ENCODE measurements at places on chromosomes 2 and 18.

- no peak for DNase-seq
Measured at GRCh38 chr2:179275253-179276012, 10.8 kb upstream of the SESTD1 start.

- peak; percentile 40 for DNase-seq
Measured at GRCh38 chr2:41791523-41791922, 256.3 kb upstream of the PKDCC start.

DNA sequence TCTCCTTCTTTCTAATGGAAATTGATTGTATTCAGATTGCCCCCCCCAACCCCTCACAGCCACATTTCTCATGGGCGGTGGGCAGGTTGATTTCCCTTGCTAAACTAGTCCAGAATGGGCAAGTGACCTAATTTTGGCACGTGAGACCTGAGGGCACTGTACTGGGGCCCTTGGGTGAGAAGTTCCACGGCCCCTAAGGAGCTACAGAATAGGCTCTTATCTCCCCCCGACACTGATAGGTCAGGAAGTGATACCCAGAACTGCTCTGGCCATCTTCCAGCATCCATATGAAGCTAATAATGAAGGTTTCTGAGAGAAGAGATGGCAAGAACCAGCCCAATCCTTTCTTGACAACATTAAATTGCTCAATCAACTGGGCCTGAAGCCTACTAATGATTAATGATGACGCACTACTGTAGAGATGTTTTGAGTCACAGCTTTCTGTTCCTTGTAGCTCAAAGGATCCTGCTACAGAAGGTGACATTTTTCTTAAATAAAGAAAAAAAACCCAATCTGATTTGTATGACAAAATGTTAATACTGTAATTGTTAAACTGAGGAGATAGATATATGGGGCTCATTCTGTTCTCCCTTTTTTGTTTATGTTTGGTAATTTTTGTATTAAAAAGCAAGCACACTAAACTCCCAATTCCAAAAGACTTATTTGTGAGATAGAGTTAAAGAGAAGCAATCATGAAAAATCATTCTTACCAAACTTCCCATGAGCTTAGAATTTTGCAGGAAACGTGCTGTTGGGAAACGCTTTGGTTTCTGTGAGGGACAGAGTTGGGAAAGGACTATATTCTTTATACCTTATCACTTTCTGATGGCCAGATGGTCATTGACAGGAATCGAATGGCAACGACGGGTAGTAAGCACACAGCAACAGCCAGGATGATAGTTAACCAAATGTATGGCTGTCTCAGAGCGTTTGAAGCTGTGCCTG is 28.2 kb upstream of the NARS1 start:
- no peak for DNase-seq

DNA sequence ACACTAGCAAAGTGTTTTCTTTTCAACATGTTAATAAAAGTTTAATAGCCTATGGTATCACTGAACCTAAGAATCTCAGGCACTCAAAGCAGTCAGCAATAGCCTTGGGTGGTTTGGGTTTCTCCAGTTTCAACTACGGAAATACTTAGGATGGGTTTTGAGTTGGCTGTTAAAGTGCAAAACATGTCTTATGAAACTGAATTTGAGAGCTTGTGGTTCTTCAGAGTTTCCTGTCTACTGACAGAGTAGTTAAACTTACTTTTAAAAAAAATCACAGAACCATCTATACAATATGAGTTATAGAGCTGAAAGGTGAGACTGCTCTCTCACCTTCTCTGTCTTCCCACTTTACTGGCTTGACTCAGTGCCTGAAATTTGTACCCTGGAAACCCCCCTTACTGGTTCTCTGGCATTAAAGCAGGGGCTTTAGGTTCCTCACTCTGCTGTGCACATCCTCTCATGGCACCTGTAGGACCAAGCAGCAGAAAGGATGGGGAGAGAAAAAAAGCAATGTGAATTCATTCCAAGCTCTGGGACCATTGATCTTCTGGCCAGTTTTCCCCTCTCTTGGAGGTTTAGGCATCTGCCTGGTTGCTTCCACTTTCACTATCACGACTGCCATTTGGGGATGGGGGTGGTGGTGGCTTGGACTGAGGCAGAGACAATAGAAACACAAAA is 18.1 kb downstream of the CCDC141 start:
- DNase-seq: peak; percentile 43

DNA sequence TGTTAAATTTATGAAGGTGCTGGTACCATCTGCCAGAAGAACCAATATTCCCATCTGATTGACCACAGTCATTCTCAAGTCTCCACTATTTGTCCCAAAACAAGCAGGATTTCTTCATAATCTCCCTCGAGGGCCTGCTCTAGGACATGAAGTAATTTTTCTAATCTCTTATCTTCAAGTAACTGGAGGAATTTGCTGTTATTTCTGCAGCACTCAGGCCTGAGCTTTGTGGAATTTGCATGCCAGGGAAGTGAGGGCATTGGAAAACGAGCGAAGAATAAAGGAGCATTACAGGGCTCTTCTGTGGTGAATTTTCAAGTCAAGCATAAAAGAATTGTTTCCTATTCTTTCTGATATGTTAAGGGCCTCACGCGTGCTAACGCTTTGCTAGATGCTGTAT is 161.2 kb upstream of the EPAS1 start:
- DNase-seq: no peak

DNA sequence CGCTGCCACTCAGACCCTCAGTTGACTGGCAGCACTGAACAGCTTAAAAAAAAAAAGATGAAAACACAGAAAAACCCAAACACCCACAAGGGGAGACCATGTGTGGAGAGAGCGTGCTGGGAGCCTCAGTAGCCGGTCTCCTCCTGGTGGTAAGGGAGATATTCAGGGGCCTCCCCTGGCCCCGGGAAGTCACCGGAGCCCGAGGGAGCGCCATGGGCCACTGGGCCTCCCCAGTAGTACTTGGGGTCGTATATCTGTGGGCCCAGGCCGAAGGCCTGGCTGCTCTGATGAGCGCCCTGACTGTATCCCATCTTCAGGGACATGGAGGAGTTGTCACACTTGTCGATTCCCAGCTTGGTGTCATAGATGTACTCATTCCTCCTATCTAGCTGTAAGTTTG is 145.7 kb upstream of the TEKT4 start:
- DNase-seq: no peak

DNA sequence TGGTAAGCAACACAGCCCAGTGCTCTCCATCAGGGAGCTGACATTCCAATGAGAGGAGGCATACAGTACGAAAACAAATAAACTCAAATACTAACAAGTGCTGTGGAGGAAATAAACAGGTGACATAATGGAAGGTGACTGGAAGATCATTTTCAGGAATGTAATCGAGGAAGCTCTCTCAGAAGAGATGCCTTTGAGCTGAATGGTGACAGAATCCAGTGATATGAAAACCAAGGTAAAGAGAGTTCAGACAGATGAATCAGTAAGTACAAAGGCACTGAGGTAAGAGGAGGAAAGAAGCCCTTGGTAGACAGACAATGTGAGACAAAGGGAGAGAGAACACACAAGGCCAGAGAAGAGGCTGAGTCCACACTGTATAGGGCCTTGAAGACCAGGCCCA is 252.1 kb downstream of the LRATD1 start:
- DNase-seq: no peak

- no peak for DNase-seq
Measured at GRCh38 chr2:75290600-75291150, 91.4 kb upstream of the TACR1 start.

DNA sequence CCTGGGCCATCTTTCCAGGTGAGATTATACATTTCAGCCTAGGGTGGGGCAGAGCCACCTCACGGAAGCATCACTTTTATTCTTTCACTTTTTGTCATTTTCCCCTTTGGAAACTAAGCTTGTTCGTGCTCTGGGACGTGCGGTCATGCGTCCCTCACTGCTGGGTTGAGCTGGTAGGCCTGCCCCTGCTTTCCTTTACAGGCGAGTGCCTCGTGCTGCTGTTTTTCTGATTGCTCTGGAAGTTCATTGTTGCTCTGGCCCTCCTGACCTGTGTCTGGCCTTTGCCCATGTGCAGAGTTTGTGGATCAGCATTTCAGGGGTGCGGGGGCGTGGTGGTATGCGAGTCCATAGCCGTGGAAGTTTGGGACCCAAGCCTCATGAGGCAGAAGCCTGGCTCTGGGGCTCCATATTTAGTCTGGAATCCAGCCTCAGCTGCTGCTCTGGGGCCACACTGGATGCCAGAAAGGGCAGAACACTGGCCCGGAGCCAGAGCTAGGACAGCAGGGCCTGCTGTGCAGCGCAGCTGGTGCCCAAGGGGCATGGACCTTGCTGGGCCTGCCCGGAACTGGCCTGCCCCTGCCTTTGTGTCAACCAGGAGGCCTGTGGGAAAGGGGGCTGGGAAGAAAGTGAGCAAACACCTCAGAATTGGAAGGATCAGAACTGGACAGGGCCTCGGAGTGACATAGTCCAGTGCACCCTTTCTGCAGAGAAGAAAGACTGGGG is 51.1 kb downstream of the CTIF start:
- DNase-seq: no peak

- DNase-seq: no peak
Measured at GRCh38 chr2:18883616-18884456, 294.5 kb upstream of the NT5C1B start.

DNA sequence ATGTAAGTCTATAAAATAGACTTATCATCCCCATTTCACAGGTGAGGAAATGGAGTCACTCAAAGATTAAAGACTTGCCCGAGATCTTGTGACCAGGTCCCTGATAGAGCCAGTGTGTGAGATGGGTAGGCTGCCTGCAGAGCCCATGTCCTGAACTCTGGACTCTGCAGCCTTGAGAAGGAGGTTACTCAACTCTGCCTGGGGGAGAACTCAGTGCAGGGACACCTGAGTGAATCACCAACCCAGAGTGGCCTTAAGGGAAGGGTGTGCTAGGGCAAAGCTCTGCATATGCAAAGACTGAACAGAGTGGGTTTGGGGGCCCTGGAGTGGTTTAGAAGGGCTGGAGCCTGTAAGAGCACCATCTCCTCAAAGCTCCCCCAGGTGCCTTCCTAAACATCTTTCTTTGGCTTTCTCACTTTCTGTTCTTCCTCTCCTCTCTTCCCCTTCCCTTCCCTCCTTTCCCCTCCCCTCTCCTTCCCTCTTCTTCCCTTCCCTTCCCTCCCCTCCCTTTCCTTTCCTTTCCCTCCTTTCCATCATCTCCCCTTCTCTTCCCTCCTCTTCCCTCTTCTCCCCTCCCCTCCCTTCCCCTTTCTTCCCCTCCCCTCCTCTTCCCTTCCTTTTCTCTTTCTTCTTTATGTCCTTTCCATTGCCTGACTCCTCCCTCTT is 67.6 kb downstream of the CELF4 start:
- no peak for DNase-seq

GRCh38 chr2:205776139-205776538 is 93.8 kb downstream of the NRP2 start:
- peak; percentile 53 for DNase-seq

DNA sequence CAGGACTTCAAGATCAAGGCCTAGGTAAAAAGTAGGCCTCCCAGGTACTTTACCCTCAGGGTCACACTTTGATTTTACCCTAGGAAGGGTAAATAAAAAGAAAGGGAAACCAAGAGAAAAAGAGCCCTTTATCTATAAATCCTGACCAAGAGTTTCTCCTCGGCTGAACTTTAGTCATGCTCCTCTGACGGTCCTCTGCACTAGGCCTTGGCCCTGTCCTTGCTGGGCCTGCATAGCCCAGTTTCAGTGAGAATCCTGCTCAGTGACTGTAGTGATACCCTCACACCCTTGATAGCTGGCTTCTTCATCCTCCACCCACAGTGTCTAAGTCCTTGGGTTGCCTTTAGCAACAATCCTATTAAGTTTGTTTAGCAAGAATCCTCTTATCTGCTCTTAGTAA is 20.5 kb upstream of the ITSN2 start:
- DNase-seq: no peak

GRCh38 chr2:187003038-187003554 is 154.1 kb upstream of the ZSWIM2 start:
- no peak for DNase-seq

DNA sequence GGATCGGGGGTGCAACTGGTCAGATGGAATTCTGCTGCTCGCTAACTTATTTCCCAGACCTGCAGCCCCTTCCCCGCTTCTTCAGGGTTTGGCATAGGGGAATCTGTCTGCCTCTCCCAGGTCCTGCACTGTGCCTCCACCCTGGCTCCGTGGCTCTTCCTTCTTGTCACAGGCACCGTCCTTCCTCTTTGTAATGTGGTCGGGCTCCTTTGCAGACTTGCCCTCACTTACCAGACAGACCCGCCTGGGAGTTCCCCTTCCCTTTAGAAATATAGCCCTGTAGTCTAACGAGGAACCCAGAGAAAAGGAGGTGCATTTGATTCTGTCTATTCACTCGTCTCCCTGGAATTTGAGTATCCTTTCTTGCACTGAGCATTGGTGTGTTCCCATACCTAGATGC is 63.9 kb upstream of the PAX8 start:
- peak; percentile 41 for DNase-seq
